ENCODE measurements at places on chromosomes 12 and 14.
A peak's percentile ranks its signal among the peaks of the same experiment; 100 is the strongest.

DNA sequence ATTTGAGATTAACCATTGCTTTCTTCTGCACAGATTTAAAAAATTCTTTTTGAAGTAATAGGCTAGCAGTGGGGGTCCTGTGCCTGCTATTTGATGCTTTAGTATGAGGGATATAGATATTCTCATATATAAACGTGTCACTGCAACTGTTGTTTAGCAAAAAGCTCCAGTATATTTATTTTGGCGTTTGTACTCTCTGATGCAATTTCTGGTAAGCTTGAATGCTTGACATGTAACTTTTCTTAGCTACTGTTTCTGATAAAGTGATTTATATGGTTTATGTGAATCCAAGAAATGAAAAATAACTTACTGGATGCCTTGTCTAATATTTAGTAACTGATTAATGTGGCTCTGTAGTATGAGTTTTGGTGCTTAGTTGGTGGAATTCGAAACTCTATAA, 77.1 kb downstream of the TTLL5 start:
- DNase-seq, result no peak

DNA sequence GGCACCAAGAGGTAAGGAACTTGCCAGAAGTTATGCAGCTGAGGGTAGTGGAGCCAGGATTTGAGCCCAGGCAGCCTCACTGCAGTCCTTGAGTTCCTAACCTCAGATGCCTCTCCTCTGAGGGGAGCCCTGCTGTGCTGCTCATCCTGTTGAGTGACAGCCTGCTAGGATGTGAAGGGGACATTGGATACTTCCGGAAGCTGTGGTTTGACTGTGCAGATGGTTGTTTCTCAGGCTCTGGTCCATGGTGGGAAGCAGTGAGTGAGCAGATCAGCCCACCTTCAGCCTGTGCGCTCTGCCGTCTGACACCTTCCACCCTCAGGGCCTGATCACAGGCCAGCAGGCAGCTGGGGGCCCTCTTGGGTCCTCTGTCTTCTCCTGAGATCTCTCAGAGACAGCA, 253.2 kb downstream of the CACNA1C start:
- no peak for DNase-seq

GRCh38 chr12:40969796-40970195, 218.3 kb upstream of the PDZRN4 start:
- DNase-seq, result no peak

DNA sequence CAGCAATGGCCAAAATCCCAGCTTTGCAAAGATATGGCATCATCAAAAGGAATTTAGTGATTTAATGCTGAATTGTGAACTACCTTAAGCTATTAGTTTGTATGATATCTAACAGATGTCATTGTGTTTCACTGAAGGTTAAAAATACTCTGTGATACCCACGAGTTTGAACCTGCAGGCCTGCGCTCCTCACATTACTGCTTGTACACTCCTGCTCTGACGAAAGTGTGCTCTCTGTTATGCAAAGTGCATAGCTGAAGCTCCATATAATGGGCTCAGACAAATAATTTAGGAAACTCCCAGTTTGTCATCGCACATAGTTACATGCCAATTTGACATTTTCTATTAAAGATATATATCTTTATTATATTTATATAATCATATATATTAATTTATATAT, 52.2 kb downstream of the SPPL3 start:
- no peak for DNase-seq

DNA sequence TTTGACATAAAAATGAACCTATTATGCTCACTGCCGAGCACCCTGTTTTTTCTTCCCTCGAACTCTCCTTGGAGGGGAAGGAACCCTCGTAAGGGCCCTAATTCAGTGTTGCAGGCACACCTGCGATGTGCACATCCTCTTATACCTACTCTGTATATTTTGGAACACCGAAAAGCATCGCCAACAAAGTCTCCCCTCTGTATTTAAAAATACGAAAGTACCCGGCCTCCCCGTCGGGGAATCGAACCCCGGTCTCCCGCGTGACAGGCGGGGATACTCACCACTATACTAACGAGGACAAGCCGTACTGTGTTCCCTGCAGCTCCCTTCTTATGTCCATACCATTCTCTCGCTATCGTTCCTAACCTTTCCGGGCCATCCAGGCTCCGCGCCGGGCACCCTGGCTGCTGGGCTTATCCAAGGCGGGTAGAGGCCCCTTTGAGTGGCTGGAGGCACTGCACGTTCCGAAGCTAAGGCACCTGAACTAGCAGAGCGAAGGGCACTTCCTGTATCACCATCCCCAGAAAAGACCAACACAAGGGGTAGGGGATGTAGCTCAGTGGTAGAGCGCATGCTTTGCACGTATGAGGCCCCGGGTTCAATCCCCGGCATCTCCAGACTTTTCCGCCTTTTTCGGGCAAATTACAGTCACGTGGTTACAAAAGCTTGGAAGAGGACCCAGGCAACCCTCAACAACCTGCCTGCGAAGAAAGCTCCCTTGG, 25.1 kb upstream of the UBC start:
- peak; percentile 95 for DNase-seq
